Naive thymus-derived CD4-positive, alpha-beta T cell (primary cell): ENCODE measurements at places on chromosomes 12 and 14.

- no peak overlapping the region for H3K27ac ChIP-seq
- DNase-seq, result no peak
- no peaks in the 10 kb centered on the region for H3K36me3 ChIP-seq
- no peaks in the 10 kb centered on the region for H3K27me3 ChIP-seq
- no peak overlapping the region for H3K4me3 ChIP-seq
These were observed 142.8 kb downstream of the VRK1 start for GRCh38 chr14:96940009-96940408.

DNA sequence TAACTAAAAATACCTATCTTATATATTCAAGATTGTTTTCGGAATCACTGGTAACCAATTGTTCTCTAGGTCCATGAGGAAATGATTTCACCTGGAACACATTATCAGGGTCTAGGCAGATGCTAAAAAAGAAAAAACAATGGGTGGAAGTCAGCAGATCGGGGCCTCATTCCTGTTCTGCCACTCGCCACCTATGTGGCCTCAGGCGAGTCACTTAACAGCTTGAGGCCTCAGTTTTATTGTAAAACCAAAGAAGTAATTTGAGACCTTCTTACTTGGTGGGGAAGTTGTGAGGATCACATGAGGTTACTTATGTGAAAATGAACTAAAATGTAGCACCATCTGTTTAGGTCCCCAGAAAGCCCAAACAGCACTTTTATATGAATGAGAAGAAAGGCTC is 6.2 kb upstream of the RNASE10 start:
- no peaks in the 10 kb centered on the region for H3K4me1 ChIP-seq
- H3K36me3 ChIP-seq, result no peaks in the 10 kb centered on the region
- H3K27me3 ChIP-seq, result no peaks in the 10 kb centered on the region
- no peak overlapping the region for H3K4me3 ChIP-seq
- DNase-seq, result no peak
- no peak overlapping the region for H3K27ac ChIP-seq

- no peaks in the 10 kb centered on the region for H3K4me1 ChIP-seq
- H3K27ac ChIP-seq, result no peak overlapping the region
- no peaks in the 10 kb centered on the region for H3K36me3 ChIP-seq
- H3K27me3 ChIP-seq, result no peaks in the 10 kb centered on the region
These were observed 99.5 kb downstream of the SLC16A7 start for GRCh38 chr12:59695379-59695778.

- no peak overlapping the region for H3K27ac ChIP-seq
- no peaks in the 10 kb centered on the region for H3K36me3 ChIP-seq
- peaks cover 12% of the 10 kb centered on the region for H3K4me1 ChIP-seq
- no peak overlapping the region for H3K4me3 ChIP-seq
These were observed 8.3 kb downstream of the ITPK1 start for GRCh38 chr14:93107453-93107852.

- no peak overlapping the region for H3K4me3 ChIP-seq
- no peak for DNase-seq
- H3K27ac ChIP-seq, result no peak overlapping the region
- no peaks in the 10 kb centered on the region for H3K4me1 ChIP-seq
- no peaks in the 10 kb centered on the region for H3K27me3 ChIP-seq
These were observed 49.5 kb downstream of the ADIPOR2 start for GRCh38 chr12:1740161-1740948.

GRCh38 chr12:67182551-67182950 is 86.6 kb upstream of the CAND1 start:
- DNase-seq, result no peak
- no peaks in the 10 kb centered on the region for H3K27me3 ChIP-seq
- H3K36me3 ChIP-seq, result no peaks in the 10 kb centered on the region
- H3K4me3 ChIP-seq, result no peak overlapping the region
- H3K4me1 ChIP-seq, result no peaks in the 10 kb centered on the region

DNA sequence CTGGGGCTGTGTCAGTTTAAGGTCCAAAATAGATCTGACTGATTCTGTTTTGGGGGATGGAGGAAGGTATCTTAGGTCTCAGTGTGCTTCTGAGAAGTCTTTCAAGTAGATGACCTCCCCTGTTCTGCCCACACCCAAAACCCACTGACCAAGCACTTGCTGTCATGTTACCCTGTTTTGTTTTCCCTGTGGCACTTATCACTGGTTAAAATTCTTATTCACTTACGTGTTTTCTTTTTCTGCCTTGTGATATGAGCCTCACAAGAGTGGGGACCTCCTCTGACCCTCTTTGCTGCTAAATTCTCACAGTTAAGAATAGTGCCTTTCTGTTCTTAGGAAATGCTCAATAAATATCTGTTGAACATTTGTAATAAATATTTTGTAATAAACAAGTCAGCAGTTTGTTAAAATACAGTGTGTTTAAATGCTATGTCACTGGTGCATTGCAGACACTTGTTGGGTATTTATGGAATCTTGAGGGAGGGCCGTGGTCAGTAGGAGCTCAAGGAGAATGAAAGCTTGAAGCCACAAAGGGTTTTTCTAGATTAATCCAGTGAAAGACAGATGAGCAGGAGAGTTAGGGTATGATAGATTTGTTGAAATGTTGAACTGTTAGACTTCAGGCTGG is 20.9 kb downstream of the PLEKHA5 start:
- H3K27me3 ChIP-seq, result no peaks in the 10 kb centered on the region
- H3K27ac ChIP-seq, result no peak overlapping the region
- H3K4me1 ChIP-seq, result no peaks in the 10 kb centered on the region
- no peak for DNase-seq
